Right lung (tissue), 10 donors: ENCODE measurements at places on chromosomes 6 and 20. TPM values are rescaled to one million over a fixed set of nuclear protein-coding genes. Genes with fewer than 3 reads are reported as not detected.

PLN gene
- 6.2 TPM for polyA plus RNA-seq

PDYN gene
- polyA plus RNA-seq, result not detected

PHACTR2 gene
- 51.5 TPM for polyA plus RNA-seq

OR2H2 gene
- 0.17 TPM for polyA plus RNA-seq

GTSF1L gene
- polyA plus RNA-seq, result not detected

SLC22A2 gene
- not detected for polyA plus RNA-seq

FRK gene
- 2.4 TPM for polyA plus RNA-seq

TRIM15 gene
- not detected for polyA plus RNA-seq

DNA sequence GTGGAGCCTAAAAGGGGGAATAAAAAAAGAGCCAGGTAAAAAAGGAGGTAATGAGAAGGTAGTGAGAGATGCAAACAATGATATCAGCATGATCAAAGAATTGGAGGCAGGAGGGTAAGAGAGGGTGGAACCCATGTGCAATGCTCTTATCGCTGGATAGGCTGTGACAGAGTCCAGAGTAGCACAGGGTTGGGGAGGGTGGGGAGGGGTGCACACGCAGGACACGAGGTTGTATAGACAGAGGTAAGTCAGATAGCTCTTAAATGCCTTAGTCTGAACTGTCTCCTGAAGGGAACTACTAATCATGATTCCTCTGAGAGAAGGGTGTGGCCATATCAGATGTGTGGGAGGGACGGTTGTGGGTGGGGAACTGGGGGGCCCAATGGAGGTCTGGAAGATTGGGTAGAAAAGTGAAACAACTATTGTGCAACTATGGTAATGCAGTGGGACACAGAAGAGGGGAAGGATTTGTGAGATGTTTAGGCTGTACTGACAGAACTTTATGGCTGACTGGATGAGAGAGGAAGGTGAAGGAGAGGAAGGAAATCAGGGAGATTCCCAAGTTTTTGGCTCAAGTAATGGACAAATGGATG, 354.8 kb downstream of the BTBD9 start:
- no peak for DNase-seq

GRCh38 chr6:34242252-34243130, 5.8 kb downstream of the HMGA1 start:
- DNase-seq, result no peak

DNA sequence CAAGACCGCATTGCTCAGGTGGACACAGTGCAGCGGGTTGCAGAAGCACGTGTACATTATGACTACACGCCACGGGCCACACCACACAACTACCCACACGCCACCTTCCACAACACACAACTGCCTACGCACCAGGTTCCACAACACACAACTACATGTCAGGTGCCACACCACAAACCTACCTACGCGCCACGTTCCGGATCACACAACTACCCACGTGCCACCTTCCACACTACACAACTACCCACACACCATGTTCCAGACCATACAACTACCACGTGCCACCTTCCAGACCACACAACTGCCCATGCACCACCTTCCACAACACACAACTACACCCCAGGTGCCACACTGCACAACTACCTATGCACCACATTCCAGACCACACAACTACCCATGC, 20.5 kb downstream of the THBS2 start:
- no peak for DNase-seq

DNA sequence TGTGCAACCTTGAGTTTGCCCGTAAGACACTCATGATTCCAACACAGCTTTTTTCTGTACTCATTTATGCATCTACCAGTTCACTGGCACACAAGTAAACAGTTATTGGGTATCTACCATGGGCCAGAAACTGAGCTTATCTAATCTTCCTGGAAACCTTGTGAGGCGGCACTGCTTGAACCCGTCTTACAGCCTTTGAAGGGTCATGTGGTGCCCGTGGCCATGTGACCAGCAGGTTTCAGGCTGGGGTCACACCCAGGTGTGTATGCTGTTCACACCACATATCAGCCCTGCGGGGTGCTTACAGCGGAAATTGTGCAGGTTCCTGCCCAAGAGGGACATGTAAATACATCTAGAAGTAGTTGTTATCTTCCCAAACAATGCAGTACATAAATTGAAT, 6.1 kb downstream of the THBD start:
- no peak for DNase-seq

DNA sequence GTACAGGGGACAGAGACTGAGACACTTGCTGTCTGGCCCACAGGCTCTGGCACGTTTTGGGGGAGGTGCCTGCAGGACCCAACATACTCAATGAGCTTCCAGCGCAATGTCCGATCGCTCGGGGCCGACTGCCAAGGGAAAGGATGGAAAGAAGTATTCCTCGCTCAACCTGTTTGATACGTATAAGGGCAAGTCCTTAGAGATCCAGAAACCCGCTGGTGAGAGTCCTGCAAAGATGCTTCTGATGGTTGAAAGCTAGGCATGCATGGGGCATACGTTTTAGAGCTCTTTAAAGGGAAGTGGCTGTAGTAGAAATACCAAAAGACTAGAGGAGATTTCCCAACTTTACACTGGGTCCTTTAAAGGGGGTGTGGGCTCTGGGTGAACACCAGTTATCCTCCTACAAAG, 2.2 kb downstream of the PRRC2A start:
- DNase-seq, result no peak

DNA sequence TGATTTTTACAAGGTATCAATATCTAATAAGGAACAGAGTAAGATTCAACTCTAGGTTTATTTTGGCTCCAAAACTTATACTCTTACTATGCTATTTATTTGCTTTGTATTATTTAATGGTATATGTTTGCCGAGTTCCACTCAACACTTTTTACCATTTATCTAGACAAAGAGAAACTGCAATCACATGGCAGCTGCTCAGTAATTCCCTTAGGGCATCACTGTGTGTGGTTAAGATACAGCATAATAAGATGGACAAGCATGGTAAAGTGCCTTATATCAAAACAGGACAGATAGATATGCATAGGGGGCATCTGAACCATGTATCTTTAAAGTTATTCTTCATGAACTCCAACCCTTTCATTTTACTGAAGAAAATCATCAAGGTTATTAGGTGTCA, 483.0 kb upstream of the ID4 start:
- no peak for DNase-seq

DNA sequence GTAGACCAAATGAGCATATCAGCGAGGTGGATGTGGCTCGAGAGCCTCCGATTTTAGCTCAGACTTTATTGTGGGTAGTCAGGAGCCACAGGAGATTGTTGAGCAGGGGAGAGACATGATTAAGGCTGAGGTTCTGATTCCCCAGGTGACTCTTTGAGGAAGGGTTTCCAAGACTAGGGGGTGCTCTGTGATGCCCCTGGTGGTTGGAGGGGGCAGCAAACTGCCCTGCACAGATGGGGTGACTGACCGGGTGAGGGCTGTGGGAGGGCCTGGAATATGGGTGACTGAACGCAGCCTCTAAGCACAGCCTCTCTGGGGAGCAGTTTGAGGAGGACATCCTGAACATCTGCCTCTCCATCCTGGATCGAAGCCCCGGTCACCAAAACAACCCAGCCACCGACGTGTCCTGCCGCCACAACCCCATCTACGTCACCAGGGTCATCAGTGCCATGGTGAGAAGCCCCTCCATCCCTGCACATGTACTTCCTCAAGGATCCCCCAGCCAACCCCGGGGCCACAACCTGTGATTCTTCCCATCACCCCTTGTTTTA, 17.0 kb downstream of the TGM6 start:
- DNase-seq, result no peak

DNA sequence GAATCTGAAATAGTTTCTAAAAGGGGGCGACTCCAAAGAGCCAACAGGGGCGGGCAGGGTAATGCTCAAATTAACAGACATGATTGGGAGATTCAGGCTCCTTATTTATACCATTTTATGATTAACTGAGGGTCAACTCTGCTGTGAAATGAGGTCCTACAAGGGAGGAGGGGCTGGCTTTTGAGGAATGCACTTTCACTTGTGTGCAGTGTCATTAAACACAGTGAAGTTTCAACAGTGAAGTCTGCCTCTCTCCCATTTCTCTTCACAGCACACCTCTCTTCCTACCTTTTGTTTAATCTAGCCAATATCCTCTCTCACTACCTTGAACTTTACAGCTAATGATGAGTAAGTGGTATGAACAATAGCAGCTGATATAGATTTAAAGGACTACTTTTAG, 557.3 kb upstream of the CITED2 start:
- DNase-seq, result no peak

DNA sequence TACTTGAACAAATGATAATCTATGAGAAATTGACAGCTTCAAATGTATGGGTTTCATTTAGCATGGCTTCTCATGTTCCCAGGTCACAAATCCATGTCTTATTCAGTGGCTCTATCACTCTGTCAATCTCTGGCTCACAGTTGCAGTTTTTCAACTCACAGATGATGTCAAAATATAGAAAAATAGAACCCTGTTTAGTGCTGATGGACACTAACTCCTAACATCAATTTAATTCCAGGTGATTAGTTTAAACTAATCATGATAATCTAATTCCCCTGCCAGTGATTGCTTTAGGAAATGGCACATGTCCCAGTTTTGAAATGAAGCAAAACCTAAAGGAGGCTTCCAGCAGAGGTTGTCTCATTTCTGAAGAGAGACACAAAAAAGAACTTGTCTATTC, 13.0 kb downstream of the KHDC1 start:
- no peak for DNase-seq

- DNase-seq, result no peak
Measured at GRCh38 chr20:38888059-38888831, 38.0 kb upstream of the FAM83D start.

GRCh38 chr20:12570371-12570770, 438.4 kb upstream of the SPTLC3 start:
- no peak for DNase-seq

DNA sequence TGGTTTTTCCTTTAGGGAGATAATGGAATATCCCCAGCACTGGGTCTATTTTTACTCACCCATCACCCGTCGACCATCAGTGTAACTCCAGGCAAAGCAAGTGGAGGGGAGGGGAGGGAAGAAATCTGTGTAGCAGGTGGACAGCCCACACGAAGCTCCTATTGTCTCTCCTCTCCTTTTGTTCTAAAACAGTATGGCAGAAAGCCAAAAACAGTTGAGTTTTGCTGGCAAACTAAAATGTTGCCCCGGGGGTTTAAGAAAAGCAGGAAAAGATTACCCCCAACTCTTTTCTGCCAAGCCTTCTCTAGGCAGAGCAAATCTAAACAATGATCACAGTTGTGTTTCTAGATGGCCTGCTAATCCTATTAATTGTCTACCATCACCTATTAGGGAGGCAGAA, 89.7 kb downstream of the PREP start:
- no peak for DNase-seq

DNA sequence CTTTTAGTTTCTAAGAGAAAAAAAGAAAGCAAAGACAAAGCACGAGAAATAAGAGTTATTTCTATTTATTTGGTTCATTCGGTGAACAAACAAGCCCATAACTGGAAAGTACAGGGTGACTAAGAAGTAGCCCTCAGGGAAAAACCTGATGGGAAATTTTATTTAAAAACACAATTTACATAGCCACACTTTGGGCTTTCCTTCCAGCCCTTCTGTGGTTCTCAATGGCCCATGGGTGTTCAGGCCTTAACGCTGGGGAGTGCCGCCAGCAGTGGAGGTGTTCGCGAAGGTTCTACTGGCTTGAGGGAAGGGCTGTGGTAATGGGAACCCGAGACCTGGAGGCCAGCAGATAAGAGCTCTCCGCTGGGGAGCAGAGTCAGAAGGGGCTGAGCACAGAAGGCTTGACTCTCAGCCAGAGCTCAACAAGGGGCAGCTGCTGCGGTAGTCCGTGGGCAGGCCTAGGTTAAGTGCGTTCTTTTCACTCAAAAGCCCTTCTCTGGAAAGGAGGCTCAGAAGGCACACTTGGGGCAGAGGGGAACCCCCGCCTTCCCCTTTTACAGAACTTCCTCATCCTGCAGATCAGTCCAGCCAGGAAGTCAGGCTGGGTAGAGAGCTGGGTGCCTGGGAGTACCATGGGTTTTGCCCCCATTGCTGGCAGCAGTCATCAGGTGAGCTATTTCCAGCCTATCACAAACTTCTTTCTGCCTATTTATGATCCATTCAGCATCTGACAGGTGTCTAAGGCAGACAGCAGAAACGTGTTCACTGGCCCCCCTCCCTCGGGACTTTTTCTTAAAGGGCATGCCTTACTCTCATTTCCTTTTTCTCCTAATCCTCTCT, 8.8 kb upstream of the CD83 start:
- DNase-seq, result no peak

DNA sequence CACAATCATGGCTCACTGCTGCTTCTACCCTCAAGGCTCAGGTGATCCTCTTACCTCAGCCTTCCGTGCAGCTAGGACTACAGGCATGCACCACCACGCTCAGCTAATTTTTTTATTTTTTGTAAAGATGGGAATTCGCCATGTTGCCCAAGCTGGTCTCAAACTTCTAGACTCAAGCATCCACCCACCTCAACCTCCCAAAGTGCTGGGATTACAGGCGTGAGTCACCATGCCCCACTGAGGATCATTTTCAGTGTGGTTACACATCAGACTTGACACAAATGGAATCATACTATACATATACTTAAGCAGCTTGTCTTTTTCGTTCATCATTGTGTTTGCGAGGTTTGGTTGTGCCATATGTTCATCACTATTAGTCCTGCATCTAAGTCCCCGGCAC, 26.6 kb downstream of the ZC3H12D start:
- no peak for DNase-seq

DNA sequence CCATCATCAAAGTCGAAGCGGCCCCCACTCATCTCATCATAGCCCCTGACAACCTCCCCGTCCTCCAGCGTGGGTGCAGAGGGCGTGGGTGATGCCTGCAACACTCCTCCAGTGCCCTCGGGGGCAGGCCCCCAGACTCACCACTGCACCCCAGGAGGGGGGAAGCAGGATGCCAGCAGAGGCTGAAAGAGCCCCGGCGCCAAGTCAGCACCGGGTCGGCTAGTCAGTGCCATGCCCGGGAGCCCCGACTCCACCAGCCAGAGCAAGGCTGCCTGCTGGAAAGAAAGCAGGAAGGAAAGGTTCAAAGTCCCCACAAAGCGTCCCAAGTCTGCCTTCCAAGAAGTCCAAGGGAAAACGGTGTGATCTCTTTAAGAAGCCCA, 324 bp downstream of the JPH2 start:
- no peak for DNase-seq

GRCh38 chr20:61263938-61264337, 11.9 kb downstream of the CDH4 start:
- DNase-seq, result no peak

- no peak for DNase-seq
Measured at GRCh38 chr6:153758516-153758915, 280.5 kb upstream of the OPRM1 start.
